NCI-H345 (cell line): ENCODE measurements at places on chromosomes 5 and 9.

DNA sequence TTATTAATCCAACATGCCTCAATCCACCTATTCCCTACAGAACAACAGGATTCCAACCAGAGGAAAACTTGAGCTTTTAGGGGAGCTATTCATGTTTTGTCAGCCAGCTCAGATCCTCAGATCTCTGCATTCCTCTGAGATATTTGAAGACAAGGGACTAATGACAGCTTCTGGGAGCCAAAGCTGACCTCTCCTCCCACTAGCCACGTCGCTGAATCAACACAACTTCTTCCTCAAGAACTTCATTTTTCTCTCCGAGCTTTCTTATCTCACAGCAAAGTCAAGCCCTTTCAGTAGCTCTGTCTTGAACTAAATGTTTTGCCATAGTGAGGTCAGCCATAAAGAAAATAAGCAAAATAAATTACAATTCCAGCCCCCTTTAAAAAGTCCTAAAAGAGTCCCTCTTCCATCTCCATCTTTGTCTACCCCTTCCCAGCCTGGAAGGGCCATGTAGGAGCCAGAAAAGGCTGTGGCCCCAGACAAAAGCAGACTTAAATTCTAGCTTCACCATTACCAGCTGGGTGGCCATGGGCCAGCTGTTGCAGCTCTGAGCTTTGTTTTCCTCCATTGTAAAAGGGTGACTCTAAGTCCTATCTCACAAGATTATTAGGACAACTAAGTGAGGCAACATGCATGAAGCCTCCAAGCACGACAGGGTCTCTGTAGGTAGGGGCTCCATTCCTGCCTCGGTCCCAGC, 65.0 kb downstream of the HSD17B3 start:
- no peak for DNase-seq

DNA sequence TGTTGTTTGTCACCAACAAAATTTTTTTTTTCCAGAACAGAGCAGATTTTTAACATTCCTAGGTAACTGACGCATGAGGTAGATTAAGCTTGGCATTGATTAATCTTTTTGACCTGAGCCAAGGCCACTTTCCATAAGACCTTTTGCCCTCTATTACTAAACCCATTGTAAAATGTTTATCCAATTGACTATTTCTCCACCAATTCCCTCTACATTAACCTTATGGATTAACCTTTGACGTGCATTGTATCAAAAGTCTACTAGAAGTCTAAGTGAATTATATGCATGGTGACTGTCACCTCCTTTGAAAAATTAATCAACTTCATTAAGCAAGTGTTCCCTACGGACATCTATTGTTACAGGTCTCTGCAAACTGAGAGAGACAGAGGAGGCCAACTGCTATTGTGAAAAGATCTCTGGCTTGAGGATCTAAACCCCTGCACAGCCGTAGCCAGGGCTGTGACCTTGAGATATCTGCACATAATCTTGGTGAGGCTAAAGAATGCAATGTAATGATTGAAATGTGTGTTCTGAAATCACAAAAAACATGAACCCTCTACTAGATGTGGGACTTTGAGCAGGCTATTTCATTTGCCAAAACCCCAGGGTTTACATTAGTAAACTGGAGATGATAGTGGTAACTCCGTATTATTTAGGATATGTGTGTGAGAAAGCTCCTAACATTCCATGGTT, 632.2 kb downstream of the TLR4 start:
- DNase-seq = no peak

DNA sequence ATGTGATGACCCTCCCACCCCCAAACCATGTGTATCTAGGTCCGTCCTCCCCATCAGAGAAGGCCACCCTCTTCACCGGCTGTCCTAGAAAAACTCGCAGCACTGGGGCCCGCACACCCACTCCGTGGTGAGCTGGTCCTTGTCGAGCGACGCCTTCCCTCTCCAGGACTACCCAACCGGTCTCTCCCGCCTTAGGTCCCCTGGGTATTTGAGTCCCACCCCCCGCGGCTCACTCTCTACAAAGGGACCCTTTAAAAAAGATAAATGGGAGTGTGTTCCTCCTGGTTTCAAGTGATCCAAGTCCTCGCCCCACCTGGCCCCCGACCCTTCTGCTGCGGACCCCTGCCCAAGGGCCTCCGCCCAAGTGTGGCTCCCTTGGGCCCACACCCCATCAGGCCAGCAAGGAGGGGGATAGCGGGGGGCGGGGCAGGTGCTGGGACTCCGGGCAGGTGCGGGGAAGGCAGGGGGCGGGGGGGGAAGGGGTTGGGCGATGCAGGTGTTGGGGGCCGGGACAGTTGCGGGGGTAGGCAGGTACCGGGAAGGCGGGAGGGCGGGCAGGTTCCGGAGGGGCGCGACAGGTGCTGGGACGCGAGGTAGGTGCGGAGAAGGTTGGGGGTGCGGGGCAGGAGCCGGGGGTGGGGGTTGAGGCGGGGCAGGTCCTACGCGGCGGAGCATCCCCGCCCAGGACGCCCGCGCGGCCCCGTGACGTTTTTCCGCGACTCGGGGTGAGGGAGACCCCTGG, 970 bp upstream of the ARRDC1 start:
- peak; percentile 54 for DNase-seq

DNA sequence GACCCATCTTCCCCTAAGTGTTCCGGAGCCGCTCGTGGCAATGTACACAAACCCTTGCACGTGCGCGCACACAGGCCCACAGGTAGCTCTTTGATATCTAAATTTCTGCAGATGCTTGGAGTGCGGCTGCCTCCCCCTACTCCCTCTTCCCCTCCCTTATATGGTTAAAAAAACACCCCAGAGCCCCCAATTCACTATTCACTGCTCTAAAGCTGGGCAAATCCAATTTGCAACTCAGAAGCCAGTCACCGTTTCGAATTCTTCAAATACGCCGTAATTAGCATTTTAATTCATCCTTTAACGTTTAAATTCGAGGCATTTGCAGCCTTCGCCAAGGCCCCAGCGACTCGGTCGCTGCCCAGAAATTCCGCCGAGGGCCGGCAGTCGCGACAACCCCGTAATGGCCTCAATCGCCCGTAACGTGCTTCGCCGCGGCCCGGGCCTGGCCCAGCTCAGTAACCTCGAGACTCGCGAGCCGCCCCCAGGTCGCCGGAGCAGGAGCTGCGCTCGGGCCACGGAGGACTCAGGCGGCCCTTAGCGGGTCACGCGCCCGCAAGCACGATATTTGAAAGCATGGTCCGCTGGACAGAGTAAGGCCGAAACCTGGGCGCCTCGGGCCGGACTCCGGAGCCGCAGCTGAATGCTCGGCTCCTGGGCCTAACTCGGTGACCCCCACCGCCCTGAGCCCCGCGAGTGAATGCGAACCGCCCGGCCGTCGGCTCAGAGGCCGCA, 1.3 kb downstream of the IRX2 start:
- DNase-seq = no peak

GRCh38 chr9:134811079-134811672, 69.4 kb upstream of the FCN2 start:
- DNase-seq = no peak

- DNase-seq = no peak
Measured at GRCh38 chr9:967436-967835, 9.0 kb upstream of the DMRT3 start.

DNA sequence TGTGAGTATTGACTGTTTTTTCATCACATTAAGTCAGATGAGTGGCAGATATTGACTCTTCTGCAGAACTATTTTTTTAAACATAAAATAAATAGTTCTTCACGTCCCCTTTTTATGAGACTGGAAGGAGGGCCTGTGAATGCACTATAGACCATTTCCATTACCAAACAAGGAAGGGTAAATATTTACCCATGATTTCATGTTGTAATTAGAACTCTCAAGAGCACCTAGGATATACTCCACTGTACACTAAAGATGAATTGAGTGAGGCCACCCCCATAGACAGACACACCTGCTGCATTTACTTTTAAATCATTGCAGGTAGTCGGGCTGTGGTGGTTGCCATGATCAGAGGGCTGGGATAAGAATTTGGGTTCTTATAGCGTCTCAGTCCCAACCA, 22.6 kb downstream of the SLC36A1 start:
- DNase-seq = peak; percentile 91

- no peak for DNase-seq
Measured at GRCh38 chr5:167592114-167592513, 699.3 kb upstream of the WWC1 start.

DNA sequence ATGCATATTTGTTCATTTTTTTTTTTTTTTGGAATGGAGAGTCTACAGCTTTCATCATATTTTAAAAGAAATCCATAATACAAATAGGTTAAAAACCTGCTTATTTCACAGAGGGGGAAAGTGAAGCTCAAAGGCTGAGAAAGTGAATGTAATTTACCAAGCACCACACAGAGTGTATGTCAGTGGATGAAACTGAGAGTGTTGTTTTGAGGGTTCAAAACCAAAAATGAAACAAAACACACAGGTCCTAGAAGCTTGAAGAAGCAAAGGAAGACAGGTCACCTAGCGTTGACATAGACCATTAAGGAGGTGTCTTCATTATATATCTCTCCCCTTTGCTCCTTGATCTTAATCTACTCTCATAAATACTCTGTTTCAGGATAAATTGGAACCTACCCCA, 7.5 kb downstream of the NMUR2 start:
- no peak for DNase-seq

DNA sequence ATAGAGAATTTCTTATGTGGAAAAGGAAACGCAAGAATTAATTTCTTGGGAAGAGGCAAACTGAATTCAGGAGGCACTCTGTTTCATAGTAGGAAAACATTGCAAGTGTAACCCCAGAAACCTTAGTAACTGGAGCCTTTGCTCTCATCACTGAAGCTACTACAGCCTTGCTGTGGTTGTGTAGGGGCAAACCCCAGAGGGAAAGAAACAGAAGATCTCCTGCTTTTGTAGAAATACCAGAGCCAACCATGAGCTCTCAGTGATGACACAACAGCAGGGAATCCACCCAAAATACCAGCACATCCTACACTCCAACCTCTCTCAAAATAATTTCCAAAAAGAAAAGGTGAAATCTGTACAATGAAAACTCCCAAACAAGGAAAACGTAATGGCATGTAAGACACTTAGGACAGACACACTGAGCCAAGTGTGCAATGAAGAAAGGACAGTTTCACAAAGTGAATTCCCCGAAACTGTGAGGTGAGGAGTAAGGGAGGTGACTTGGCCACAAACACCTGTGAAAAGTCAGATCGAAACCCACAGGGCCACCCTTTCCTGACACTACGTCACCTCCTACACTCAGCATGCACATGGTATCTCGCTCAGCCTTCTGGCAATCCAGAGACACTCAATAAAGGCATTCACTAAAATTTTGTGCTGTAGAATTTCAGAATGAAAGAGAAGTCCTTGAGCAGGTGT, 8.5 kb upstream of the ACSL6 start:
- no peak for DNase-seq

- peak; percentile 43 for DNase-seq
Measured at GRCh38 chr5:73378070-73378469, 70.5 kb downstream of the FOXD1 start.

GRCh38 chr5:139110526-139111168, 87.5 kb downstream of the SIL1 start:
- peak; percentile 24 for DNase-seq

GRCh38 chr5:174172152-174172551, 126.6 kb downstream of the NSG2 start:
- DNase-seq = no peak

DNA sequence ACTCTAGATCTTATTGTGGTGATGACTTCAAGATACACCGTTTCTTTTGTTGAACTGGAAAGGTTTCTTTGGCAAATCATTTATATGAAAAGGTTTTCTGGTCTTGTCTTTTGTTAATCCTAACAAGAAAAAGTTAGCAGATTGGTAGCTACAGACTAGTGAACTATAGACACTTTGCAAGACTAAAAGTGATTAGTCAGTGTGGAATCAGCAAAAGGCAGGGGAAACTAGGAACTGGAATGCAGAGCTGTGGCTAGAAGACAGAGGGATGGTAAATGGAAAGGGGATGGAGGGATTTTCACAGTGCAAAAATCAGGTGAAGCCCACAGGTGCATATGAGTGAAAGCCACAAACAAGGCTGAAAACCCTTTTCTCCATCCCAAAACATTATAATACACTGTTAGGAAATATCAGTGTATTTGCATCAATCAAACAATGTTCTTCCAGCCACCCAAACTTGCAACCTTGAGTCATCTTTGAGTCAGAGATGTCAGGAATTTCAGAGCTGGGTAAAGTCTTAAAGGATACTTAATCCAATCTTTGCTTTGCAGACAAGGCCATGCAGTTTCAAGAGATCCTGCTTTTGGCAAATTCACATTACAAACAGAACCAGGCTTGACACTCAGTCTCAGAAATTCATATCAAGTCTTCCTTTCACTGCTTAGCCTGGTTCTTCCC, 52.7 kb downstream of the PLK2 start:
- no peak for DNase-seq

GRCh38 chr9:134732392-134733110, 90.9 kb downstream of the COL5A1 start:
- no peak for DNase-seq

GRCh38 chr5:38367410-38367809, 109.1 kb downstream of the EGFLAM start:
- no peak for DNase-seq

DNA sequence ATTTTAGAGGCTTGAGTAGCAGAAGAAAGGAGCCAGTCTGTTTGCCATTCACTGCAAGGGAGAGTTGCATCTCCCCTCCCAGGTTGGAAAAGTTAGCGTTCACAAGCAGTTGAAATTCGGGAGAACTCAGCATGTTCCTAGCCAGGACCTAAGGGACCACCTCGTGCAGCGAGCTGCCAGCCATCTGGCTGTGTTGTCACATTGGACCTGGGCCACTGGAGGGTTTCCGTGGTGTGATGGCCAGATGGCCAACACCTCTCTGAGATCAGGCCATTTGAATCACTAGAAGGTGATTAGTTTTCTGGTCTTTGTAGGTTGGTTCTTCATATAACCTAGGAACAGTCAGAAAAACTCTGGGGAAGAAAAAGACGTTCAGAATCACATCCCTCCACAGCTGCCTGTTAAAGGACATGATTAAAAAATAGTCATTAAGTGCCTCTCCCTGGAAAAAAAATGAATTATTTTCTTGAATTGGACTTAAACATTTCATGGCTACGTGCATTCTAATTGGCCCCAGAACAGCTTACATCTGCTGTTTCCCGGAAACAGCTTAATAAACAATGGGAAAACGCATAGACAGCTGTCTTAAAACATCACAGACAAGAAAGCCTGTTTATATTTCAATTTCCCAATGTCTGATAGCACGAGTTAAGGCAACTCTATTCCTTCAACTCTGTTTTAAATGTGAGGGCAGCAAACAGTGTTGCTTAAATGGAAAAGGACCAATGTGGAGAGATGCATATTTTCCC, 303.9 kb downstream of the TENT4A start:
- no peak for DNase-seq

GRCh38 chr9:106479679-106480078, 383.3 kb upstream of the ZNF462 start:
- DNase-seq = no peak

DNA sequence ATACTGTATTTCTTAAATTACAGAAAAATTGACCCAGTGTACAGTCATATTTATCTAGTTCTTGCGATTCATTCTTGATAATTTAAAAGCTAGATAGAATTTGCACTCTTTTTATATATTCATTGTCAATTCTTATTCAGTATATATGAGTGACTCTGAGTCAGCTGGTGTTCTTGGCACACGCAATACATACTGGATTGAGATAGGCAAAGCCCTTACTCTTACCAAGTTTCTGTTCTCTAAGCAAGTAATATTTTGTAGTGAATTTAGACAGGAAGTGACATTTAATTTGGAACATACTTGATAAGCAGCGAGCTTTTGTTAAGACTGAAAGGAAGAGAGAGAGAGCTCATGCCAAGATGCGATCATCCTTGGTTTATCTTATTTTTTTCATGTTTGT, 57.7 kb downstream of the GPBP1 start:
- DNase-seq = no peak
